ENCODE measurements at places on chromosomes 6 and 20.

- no peak for DNase-seq
Observed at GRCh38 chr20:8542110-8542486, 410.0 kb downstream of the PLCB1 start.

- DNase-seq, result no peak
Observed at GRCh38 chr6:150177952-150178520, 35.2 kb downstream of the PPP1R14C start.

DNA sequence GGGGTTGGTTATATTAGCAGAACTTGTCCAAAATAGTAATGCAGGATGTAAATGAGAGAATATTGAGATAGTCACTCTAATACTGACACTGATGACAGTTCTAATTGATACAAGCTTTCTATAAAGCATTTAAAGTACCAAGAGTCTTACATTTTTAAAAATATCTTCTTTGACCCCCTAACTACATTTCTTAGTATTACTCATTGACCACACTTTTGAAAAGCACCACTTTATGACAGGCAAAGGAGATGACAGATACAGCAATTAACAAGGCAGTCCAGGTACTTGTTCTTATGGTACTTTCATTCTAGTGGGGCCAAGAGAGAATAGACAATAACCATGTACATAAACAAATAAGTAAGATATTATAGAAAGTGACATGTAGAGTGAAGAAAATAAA lies 139.4 kb upstream of the EYA4 start:
- DNase-seq, result no peak

GRCh38 chr6:114712129-114712662 lies 369.4 kb upstream of the HS3ST5 start:
- DNase-seq, result no peak

- DNase-seq, result peak; percentile 67
Observed at GRCh38 chr6:41966961-41967311, 25.3 kb upstream of the CCND3 start.

DNA sequence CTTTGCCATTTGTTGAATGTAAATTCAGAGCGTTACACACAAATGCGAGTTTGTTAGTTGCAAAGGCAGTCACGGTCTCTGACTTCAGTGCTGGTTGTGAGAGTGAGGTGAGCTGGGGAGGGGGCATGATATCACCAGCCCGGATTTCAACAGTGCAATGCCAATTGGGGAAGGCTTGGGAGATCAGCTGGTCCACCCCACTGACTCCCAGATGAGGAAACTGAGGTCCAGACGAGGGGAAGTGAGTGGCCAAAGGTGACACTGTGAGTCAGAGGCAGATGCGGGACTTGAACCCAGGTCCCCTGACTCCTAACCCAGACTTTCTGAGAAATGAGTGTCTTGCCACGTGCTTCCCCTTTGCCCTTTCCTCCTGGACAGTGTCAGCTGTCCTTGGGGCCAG lies 62.1 kb downstream of the CEBPB start:
- DNase-seq, result no peak

GRCh38 chr6:100276311-100277057 lies 188.2 kb downstream of the SIM1 start:
- no peak for DNase-seq

GRCh38 chr6:14211562-14211942 lies 94.0 kb downstream of the CD83 start:
- peak; percentile 19 for DNase-seq

GRCh38 chr6:87731818-87732661 lies 30.0 kb upstream of the AKIRIN2 start:
- DNase-seq, result peak; percentile 84

DNA sequence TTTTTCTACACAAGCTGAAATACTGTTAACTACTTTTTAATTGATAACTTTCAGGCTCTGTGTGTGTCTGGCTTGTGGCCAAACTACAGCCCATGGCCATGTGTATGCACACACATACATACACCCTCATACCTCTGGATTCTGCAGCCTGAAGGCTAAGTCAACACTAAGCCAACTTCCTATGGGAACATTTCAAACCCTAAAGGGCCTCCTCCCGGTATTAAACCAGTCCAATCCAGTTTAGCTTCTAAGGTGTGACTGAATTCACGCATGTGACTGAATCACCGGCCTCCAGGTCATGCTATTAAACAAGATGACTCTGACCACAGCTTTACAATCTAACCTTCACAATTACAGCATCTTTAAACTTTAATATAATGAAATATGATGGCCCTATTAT lies 20.7 kb upstream of the DST start:
- no peak for DNase-seq

DNA sequence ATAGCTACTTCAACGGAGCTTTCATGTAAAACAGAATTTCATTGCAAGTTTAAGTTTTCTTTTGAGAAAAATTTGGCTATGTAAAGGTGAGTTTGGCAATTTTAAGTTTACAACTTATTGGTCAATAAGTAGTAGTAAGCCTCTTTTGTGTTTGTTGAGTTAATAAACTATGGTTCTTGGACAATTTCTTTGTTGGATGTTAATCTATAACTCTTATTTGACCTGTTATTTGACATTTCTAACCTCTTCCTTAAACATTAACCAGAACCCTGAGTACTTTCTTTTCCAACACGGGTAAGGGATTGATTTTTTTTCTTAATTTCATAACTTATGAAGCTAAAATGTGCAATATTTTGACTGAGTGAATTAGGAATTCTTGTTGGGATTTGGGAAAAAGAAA lies 354.4 kb downstream of the PRKN start:
- DNase-seq, result no peak

- no peak for DNase-seq
Observed at GRCh38 chr20:37331060-37331857, 14.7 kb upstream of the SRC start.

GRCh38 chr6:69527921-69528476 lies 268.8 kb downstream of the LMBRD1 start:
- no peak for DNase-seq

- no peak for DNase-seq
Observed at GRCh38 chr6:148620579-148621298, 126.1 kb upstream of the UST start.

GRCh38 chr6:139060332-139060731 lies 31.8 kb downstream of the ABRACL start:
- DNase-seq, result no peak

DNA sequence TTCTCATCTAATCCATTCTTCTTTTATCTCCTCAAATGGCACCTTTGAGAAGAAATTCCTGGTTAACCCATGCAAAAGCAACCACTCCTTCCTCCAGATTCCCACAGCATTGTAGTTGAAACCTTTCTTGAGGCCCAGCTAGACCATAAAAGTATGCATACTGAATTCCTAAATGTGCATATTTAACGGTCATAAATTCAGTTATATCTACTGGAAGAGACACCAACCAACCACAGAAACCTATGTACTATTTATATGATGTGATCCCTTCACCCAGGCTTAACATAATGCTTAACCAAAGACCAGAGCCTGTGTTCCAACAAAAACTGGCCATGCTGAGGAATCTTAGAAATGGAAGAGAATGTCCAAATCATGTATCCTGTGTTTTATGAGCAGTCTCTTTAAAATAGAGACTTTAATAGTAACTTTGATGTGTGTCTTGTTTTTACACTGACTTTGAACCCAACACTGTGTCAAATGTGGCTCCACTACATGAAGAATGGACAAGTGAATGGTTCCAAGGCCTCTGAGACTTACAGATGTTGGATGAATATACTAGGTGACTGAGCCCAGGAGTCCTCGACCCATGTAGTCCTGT lies 11.4 kb upstream of the TAF8 start:
- DNase-seq, result no peak

GRCh38 chr20:7410150-7410549 lies 530.1 kb downstream of the HAO1 start:
- DNase-seq, result no peak

DNA sequence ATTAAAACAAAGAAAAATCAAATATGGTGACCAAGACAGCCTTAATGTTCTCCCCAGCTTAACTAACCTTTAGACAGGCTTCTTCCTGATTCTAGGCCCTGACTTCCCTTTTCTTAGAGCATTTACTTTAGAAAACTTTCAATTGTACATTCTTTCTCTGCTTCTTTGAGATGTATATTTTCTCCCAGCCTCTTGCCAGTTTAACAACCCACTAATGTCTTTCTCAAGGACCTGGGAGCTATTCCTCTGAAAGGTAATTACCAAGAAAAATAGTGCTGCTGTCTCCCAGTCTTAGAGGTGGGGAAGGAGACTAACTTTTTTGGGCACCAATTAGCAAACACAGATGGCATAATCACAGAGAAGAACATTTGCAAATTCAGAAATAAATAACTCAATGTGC lies 62.8 kb upstream of the KCNQ5 start:
- DNase-seq, result no peak

- peak; percentile 34 for DNase-seq
Observed at GRCh38 chr20:13119583-13119982, 101.5 kb upstream of the ISM1 start.

- DNase-seq, result no peak
Observed at GRCh38 chr6:92541448-92542060, 877.8 kb downstream of the EPHA7 start.

GRCh38 chr6:43984442-43985321 lies 142.6 kb downstream of the MRPL14 start:
- DNase-seq, result no peak

Data from HTR-8/SVneo (cell line).